ENCODE measurements at places on chromosomes 11 and 22.

- DNase-seq, result peak; percentile 93
Observed at GRCh38 chr22:49354516-49355210, 473.0 kb downstream of the BRD1 start.

DNA sequence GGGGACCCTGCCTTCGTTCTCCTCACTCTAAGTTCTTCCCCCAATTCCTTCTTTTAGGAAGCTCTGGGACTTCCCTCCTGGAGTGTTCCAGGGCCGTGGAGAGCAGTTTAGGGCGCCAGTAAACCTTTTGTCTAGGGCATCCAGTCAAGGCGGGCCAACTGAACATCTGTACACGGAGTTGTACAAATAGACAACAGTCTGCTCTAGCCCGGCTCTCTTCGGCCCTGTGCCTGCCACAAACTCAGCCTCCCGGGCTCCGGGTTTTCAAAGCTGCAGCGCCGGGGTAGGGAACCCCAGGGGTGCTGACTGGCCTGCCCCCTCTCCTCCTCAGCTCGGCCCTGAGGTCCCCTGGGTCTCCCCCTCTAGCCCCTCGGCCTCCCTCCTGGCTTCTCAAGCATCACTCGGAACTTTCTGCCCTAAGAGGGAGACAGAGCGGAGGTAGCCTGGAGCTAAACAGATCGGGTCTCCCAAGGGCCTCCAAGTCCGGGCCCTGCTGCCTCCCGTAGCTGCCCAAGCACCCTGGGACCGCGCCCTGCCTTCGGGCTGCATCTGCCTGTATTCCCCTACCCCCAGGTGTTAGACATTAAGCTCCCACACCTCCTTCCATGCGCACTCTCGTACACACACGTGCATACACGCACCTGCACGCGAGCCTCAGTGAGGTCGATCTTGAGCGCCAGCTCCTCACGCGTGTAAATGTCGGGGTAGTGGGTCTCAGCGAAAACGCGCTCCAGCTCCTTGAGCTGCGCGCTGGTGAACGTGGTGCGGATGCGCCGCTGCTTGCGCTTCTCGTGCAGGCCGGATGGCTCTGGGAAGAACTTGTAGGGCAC lies 3.3 kb downstream of the PHOX2A start:
- DNase-seq, result no peak

GRCh38 chr22:23274146-23274526 lies 93.8 kb downstream of the BCR start:
- no peak for DNase-seq

DNA sequence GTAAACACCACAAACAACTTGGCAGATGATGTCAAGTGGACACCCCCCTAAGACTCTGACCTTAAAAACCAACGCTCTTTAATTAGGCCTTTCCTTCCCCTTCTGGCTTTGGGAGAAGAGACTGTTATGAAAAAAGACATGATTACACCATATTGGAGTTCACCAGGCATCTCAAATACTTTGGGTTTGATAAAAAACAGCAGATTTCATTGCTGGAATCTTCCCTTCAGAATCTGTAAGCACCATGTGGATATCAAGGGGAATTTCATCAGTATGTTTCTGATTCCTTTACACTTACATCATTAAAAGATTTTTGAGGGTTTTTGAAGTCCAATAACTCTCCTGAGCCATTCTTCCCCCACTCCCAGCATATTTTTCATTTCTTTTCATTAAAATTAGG lies 85.6 kb downstream of the KIRREL3 start:
- DNase-seq, result no peak

GRCh38 chr11:69860796-69861445 lies 41.7 kb upstream of the FGF3 start:
- no peak for DNase-seq

DNA sequence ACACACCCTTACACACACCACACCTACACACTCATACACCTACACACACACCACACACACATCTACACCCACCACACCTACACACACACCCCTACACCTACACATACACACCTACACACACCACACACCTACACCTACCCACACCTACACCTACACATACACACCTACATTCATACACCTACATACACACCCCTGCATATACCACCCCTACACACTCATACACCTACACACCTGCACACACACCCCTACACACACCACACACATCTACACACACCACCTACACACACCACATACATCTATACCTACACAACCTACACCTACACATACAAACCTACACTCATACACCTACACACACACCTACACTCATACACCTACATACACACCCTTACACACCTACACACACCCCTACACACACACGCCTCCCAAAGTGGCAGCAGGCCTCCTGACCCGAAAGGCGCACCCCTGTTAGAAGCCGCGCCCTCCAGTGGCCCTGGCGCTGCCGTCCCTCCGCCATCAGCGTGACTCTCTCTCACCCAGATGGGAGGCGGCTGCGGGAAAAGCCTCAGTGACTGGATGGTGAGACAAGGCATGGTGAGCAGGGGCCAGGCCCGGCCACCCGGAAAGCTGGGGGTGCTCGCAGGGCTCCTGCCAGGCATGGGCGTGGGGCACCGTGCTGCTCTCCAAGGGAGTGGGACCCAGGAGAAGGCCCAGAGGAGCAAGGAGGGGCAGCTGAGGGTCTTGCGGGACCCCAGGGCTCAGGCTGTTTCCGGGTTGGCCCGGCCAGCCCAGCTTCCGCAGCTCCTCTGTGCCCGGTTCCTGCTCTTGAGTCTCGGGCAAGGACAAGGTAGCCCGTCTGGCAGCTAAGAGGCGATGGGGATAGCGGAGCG lies 37.0 kb upstream of the HMOX1 start:
- DNase-seq, result no peak

DNA sequence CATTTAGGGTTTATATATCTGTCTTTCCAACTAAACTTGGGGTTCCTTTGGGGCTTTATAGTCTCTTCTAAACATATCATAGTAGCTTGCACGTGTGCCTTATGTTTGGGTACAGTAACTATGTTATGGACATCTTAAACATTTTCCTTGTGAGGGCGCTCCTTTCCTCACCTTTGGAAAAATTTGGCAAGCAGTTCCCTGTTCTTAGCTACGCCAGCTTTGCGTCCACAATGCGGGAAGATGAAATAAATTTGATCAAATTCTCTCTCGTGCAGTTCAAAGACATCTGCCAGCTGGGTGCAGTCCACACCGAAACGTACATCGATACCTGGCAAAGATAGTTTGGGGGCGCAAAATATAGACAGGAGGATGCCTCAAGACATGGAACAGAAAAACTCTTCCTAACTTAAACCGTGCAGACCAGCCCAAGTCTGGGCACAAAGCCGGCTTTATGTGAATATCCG lies 548 bp downstream of the FDXACB1 start:
- no peak for DNase-seq

DNA sequence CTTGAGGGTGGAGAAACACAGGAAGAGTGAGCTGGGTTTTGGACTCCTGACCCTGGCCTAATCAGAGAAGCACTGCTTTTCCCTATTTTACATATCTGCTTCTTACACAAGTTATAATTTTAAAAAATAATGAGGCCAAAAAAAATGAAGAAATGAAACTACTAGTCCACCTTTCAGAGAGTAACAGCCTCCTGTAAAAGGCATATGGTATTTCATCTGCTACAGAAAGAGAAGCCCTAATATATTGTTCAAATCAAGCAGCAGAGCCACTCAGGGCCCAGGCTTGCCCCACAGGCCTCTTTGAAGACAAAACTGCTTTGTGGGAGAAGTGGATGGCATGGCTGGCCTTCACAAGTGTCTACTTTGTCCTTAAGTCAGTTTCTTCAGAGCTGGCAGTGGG lies 10.0 kb downstream of the DIXDC1 start:
- no peak for DNase-seq

GRCh38 chr11:131987703-131988102 lies 617.3 kb downstream of the NTM start:
- no peak for DNase-seq

- DNase-seq, result no peak
Observed at GRCh38 chr11:46345881-46346484, 1.3 kb upstream of the DGKZ start.

DNA sequence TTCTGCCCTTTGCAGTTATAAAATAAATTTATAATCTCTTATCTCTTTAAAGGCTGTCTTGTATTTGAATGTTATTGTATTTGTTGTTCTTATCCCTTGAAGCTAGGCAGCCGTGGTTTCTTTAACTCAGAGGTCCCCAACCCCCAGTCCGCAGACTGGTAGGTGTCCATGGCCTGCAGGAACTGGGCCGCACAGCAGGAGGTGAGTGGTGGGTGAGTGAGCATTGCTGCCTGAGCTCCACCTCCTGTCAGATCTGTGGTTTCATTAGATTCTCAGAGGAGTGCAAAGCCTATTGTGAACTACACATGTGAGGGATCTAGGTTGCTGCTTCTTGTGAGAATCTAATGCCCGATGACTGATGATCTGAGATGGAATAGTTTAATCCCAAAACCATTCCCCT lies 380.0 kb upstream of the CCDC90B start:
- no peak for DNase-seq

- DNase-seq, result no peak
Observed at GRCh38 chr11:110985547-110985946, 260.0 kb upstream of the POU2AF2 start.

DNA sequence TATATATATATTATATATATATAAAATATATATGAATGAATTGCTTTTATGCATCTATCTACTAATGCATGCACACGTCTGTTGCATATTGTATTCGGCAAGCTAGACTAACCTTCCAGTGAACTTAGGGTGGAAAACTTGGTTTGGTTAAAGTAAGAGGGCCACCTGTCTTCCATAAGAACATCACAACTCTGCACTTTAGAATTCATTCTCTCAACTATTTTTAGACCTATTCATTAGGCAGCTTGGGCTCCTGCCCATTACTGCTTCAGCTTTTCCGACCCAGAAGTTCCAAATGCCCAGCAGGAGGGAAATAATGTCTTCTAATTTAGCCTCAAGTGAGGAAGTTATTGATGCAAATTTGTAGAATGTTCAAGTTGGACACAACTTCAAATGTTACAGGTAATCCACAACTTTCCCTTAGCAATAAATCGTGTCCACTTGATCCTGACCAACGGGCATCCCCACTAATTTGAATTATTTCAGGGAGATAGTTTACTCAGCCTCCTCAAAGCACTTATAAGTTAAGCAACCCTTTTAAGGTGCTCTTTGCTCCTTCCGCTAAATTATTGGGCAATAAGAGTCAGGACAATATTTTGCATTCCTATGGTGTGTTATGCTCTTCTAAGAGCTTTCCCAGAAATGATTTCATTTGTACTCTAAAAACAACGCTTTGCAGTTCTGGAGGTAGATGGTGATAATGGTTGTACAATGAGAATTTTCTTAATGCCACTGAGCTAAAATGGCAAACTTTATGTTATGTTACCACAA lies 132.3 kb downstream of the OPCML start:
- DNase-seq, result no peak

- peak; percentile 27 for DNase-seq
Observed at GRCh38 chr11:66119348-66120133, 49.5 kb downstream of the PACS1 start.

GRCh38 chr11:75193271-75193670 lies 42.4 kb downstream of the SLCO2B1 start:
- DNase-seq, result no peak

DNA sequence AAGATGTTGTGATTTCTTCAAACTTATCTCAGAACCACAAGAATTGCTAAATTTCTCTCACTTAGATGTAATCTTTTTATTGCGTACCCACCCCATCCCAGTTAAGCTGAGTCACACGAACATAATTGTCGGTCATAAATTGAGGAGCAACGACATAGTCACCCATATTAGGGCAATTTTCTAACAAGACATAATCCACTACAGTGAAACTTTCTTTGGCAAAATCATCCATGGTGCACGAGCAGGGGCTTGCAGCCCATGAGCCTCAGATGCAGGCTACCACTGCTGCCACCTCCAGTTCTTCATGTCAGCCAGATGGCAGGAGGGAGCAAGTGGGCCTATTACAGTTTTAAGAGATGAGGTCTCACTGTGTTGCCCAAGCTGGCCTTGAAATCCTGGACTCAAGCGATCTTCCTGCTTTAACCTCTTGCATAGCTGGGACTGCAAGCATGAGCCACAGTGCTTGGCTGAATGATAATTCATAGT lies 70.3 kb upstream of the GRK2 start:
- DNase-seq, result peak; percentile 25

DNA sequence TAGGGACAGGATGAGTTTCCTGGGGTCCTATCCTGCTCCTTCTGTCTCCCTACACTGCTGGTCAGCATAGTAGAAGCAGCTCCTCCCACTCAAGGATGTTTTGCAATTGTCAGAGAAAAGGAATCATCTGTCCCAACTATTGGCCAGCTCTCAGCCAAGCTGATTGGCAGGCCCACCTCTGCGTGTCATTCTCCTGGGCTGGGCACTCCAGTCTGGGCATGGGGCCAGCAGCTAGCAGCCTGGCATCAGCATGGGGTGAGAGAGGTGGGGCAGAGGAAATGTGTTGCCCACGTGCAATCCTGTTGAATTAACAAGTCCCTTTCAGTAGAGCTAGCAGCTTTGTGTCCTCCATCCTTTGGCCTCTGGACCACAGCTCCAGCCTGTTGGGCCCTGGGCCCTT lies 14.1 kb downstream of the ANKK1 start:
- peak; percentile 91 for DNase-seq

DNA sequence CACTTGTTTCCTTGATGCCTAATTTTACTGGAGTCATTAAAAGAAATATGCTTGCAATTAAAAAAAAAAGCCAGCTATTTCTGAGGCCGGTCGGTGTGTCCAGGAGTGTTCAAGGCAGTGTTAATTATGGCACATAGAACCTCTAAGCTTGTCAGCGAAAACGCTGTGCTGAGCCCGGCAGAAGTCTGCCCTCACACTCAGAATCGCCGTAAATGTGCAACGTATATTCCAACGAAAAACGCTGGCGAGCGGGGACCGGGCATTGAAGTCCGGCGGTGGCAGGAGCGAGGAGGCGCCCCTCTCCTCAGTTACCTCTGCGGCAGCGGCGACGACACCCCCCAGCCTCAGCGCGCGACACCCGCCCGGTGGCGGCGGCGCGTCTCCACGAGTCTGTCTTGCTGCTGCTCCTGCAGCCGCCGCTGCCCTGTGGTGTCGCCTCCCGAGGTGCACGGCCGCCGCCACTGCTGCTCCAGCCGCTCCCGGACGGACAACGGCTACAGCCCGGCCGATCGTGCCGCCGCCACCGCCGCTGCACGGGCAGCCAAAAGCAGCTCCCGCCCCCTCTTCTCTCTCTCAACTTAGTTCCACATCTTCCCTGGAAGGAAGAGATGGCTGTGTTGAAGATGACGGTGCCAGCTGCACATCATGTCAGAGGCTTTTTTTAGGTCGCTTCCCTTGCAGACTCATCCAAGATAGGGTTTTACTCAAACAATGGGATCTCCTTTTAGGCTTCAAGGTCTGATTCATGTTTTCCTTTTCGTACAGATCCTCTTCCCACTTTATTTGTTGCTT lies 56.0 kb downstream of the JAM3 start:
- DNase-seq, result no peak

GRCh38 chr11:59582006-59582405 lies 33.6 kb downstream of the OSBP start:
- DNase-seq, result no peak

DNA sequence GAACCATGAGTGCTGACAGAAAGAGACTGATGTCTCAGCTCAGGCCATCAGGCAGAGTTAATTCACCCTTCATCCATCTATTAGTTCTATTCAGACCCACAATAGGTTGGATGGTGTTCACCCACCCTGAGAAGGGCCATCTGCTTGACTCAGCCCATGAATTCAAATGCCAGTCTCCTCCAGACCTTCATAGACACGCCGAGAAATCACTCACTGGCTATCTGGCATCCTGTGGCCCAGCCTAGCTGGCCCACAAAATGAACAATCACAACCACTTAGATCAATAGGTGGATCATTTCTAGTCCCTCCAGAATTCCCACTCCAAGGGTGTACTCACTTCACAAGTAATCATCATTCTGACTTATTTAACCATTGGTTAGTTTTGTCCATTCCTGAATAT lies 58.2 kb downstream of the MYEOV start:
- no peak for DNase-seq

GRCh38 chr11:24708616-24709015 lies 211.8 kb downstream of the LUZP2 start:
- no peak for DNase-seq
